ENCODE measurements at places on chromosomes 5 and 9. TPM values are rescaled to one million over a fixed set of nuclear protein-coding genes. Genes with fewer than 3 reads are reported as not detected.
A peak's percentile ranks its signal among the peaks of the same experiment; 100 is the strongest.

Gene BOD1
- 38.3 TPM for total RNA-seq

Gene LRRTM2
- total RNA-seq: 0.60 TPM

Gene C1QTNF3
- total RNA-seq: 5.3 TPM

Gene MAP1B
- total RNA-seq: 20.9 TPM

Gene LHX3
- total RNA-seq: not detected

Gene DNM1
- 19.0 TPM for total RNA-seq

Gene ABO
- total RNA-seq: 114 TPM

Gene FIBCD1
- 10.7 TPM for total RNA-seq

Gene PCDHAC2
- total RNA-seq: 0.61 TPM

GRCh38 chr5:135139381-135140134 lies 105.5 kb upstream of the PITX1 start:
- DNase-seq: no peak

DNA sequence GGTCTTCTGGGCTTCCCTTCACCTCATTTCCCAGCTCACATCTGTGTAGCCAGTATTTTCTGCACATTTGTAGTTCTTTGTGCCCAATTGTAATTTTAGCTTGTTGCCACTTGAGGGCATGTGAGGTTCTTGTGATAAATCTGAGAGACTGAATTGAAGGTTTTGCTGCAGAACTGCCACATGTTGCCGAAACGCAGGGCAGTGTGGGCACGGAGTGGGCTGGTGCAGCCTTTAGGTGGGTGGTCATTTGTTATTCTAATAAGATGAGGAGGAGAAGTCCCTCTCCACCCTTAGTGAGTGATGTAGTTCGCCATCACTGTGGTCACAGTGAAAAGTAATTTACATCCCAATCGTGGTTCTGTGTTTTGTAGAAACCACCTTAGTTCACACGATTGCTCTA lies 21.2 kb downstream of the OTULIN start:
- no peak for DNase-seq

GRCh38 chr5:177314376-177315342 lies 3.0 kb upstream of the MXD3 start:
- no peak for DNase-seq

DNA sequence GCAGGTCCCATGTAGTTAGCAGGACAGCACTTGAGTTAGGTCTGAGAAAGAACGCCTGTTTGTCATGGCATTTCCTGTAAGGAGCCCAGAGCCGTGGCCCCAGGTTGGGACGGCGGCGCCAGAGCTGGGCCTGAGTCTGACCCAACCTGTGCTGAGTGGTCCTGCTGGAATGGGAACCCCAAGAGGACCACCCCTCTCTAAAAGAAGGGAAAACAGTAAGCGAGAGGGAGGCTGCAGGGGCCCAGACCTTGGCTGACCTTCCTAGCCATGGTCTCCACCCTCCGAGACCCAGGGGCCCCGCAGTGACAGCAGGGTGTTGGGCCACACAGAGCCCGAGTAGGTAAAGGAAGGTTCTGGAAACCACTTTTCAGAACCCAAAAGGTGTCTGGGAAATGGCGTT lies 1.8 kb upstream of the LRRC14B start:
- no peak for DNase-seq

DNA sequence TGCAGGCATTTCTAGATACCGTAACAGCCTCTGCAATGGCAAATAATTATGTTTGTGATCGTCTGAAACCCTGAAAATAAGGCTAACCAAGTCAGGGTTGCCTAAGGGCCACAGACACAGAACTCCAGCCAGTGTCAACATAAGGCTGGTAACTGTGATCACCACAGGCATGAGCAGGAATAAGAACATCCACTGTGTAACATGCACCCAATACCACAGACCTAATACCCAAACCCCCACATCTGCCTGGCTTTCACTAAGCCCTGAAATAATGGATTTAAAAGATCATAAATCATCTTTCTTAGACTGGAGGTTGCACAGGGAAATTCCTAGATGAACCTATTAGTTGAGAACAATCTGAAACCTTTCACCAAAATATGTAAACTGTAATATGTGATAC lies 394.5 kb downstream of the NFIB start:
- no peak for DNase-seq

DNA sequence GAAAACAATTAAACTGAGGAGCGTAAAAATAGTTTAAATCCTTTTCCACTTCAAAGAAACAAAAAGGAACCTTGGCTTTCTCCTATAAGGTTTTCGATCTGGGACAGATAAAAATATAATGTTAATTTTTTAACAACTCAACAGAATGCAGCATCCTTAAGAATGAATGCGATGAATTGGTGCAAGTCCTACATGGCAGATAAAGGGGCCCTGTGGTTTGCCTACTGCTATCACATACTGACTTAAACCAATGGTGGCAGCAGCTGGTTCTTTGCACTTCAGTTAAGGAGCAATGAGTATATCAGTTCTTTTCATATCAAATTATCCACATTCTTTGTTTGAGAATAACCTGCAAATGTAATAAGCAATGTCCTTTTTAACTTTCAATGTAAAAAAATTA lies 12.4 kb upstream of the TYRP1 start:
- DNase-seq: no peak

DNA sequence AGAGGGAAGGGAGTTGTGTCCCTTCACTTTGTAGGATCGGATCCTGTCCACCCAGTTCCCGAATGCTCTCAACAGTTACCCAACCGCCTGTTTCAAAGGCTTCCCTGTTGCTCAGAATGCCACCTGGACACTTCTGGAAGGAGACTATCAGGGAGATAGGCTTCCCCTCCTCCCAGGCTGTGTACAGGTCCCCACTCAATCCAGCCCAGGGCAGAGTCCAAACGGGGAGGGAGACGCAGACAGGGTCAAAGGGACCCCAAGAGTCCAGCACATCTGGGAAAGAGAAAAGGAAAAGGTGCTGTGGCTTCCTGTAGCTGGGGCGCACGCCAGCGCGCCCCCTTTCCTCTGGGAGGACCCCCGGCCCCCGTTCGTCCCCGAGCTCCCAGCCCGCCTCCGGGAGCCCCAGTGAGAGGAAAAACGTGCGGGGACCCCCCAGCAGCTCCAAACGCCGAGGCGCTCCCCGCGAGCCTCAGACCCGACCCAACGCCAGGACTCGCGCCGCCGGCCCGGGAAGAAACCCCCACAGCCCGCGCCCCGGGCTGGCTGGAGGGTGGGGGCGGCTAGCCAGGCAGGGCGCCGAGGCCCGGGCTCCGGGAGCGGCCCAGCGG lies 640 bp downstream of the SURF4 start:
- DNase-seq: peak; percentile 62

- DNase-seq: no peak
Observed at GRCh38 chr9:111516061-111516465, 8.9 kb upstream of the ZNF483 start.

DNA sequence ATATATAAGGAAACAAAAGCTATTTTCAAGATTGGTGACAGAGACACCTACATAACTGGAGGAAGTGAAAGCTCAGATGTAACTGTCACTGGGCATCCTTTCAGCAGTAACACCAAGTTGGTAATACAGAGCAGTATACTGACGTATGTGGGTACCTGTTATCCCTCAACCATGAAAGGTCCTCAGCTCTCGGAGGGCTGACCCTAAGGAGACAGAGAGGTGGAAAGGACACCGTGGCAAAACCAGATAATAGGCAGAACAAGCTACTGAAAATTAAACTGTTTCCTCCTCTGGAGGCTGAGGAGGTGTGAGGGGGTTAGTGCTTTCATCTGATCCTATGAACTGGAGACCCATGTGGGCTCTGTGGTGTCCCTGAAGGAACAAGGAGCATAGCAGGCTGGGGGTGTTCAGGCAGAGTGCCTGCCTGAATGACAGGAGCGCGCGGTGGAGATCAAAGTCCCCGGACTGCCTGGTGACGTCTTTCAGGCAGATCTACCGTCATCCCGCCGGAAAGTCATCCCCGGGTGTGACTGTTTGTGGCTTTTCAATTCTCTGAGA lies 130.2 kb upstream of the FSTL4 start:
- no peak for DNase-seq

GRCh38 chr5:115160975-115161475 lies 8.7 kb downstream of the TRIM36 start:
- no peak for DNase-seq

GRCh38 chr5:61918611-61919010 lies 387.4 kb upstream of the KIF2A start:
- DNase-seq: no peak

GRCh38 chr5:16457853-16458252 lies 7.7 kb downstream of the ZNF622 start:
- DNase-seq: no peak

- no peak for DNase-seq
Observed at GRCh38 chr9:82488313-82489200, 500.0 kb downstream of the SPATA31D1 start.

GRCh38 chr5:176543428-176544182 lies 5.5 kb upstream of the CDHR2 start:
- DNase-seq: peak; percentile 88

- DNase-seq: no peak
Observed at GRCh38 chr5:151717416-151717815, 30.7 kb upstream of the SPARC start.

GRCh38 chr5:1110307-1111240 lies 1.3 kb downstream of the SLC12A7 start:
- DNase-seq: peak; percentile 76

Measured in mucosa of descending colon (tissue), 3 donors.